ENCODE measurements at places on chromosomes 1 and 21.

GRCh38 chr1:37574834-37575480 lies 18.2 kb downstream of the DNALI1 start:
- DNase-seq: peak; percentile 86

GRCh38 chr1:246687002-246687401 lies 37.2 kb upstream of the SCCPDH start:
- no peak for DNase-seq

GRCh38 chr1:2452201-2452931 lies 23.7 kb upstream of the PLCH2 start:
- no peak for DNase-seq

DNA sequence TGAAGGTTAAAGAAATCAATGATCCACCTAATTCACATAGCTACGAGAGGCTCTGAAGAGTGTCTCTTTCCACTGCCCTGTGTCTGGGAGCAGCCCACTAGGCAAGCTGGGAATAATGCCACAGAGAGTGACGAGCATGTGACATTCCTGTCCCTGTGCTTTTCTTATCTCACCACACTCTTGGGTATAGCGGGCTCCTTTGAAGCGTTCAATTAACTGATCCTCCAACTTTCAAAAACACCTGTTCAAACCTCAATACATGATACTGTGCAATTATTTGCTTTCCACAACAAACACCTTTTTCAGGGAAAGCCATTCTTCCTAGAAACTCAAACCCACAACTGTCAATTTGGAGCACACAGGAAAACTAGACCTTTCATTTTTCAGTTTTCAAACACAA lies 43.4 kb downstream of the PLPP3 start:
- no peak for DNase-seq

- no peak for DNase-seq
These were observed 48.9 kb downstream of the UBIAD1 start for GRCh38 chr1:11321656-11322491.

- no peak for DNase-seq
These were observed 203.1 kb upstream of the GALNT2 start for GRCh38 chr1:229863651-229864545.

GRCh38 chr1:116386042-116386441 lies 13.0 kb downstream of the ATP1A1 start:
- no peak for DNase-seq

- DNase-seq: no peak
These were observed 98.8 kb downstream of the CHD1L start for GRCh38 chr1:147341246-147341645.
